ENCODE measurements at places on chromosomes 1 and 21.

- DNase-seq, result no peak
Measured at GRCh38 chr21:14694817-14695216, 148.7 kb upstream of the SAMSN1 start.

GRCh38 chr21:22791986-22792560, 1793.9 kb downstream of the NCAM2 start:
- DNase-seq, result no peak

DNA sequence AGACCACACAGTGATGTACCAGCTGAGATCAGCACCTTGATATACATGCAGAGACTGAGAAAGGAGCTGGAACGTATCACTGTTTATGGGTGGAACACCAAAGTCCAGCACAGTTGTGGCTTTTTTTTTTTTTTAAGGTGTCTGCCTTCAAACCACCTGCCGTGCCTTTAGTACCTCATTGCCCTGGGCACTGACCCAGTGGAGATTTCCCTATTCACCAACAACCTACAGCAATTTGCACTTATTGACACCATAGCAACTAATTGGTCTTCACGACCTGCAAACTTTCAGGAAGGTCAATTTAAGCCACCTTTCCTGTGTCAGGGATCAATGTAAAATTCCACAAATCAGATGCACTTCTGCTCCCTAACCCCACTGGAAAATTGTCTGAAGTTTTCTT, 181.6 kb upstream of the ADGRL2 start:
- no peak for DNase-seq

DNA sequence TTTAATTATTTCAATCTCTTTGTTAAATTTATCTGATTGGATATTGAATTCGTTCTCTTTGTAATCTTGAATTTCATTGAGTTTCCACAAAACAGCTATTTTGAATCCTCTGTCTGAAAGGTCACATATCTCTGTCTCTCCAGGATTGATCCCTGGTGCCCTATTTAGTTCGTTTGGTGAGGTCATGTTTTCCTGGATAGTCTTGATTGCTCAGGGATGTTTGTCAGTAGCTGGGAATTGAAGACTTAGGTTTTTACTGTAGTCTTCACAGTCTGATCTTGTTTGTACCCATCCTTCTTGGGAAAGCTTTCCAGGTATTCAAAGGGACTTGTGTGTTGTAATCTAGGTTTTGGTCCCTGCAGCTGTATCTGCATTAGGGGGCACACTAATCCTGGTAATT, 6.8 kb upstream of the MTARC2 start:
- no peak for DNase-seq

- DNase-seq, result no peak
Measured at GRCh38 chr1:192506741-192507155, 68.8 kb upstream of the RGS1 start.
